ENCODE measurements at places on chromosomes 16 and 17. TPM values are rescaled to one million over a fixed set of nuclear protein-coding genes. Genes with fewer than 3 reads are reported as not detected.

- no peak for DNase-seq
These were observed 5.5 kb upstream of the CDH1 start for GRCh38 chr16:68731637-68732036.

DNA sequence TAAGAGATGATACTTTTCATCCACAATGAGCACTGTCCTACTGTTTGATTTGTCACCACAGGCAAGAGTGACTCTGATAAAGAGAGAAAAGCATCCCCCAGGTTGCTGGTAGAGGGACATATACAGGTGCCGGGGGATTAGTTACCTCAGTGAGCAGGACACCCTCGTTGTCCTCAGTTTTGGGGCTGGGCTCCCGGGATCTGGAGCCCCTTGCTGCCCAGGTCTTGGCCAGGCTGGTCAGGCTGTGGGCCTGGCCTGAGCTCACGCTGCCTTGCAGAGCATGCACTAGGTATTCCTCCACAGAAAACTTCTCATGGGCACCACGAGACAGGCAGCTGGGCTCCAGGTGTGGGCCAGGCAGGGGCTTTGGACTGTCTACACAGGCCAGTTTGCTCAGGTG lies 24.4 kb upstream of the SPATA32 start:
- DNase-seq: no peak

DNA sequence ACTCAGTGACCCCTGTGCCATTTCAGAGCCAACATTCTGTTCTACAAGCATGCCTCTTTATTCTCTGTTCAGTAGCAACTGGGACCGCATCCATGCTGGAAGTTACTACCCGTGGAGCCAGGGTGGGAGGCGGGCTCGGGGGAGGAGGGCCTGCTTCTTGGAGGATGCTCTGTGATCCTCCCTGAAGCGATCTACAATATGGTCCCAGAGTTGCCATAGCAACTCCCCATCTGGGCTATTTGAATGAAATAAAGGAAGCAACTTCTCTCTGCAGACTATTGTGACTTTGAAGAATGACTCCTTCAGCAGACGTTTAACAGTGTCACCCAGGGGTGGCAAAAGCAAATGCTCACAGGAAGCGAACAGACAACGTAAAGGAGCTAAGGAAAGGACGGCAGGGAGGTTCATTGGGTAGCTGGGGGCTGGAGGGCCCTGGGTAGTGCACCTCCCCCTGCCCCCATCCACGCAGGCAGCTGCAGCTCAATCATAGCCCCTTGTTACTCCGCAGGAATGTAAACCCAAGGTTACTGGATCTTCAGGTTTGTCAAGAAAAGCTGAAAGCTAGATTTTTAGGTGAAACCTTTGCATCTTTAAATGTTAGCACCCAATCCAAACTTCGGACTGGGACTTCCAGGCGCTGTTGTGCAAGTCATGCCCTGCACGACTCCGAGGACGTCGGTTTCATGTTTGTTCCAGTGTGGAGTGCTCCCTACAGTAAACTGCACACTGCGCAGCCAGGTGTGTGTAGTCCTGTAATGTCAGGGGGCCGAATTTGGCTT lies 51.1 kb upstream of the MEAK7 start:
- DNase-seq: no peak

GRCh38 chr16:52928955-52929354 lies 123.7 kb downstream of the CHD9NB start:
- no peak for DNase-seq

DNA sequence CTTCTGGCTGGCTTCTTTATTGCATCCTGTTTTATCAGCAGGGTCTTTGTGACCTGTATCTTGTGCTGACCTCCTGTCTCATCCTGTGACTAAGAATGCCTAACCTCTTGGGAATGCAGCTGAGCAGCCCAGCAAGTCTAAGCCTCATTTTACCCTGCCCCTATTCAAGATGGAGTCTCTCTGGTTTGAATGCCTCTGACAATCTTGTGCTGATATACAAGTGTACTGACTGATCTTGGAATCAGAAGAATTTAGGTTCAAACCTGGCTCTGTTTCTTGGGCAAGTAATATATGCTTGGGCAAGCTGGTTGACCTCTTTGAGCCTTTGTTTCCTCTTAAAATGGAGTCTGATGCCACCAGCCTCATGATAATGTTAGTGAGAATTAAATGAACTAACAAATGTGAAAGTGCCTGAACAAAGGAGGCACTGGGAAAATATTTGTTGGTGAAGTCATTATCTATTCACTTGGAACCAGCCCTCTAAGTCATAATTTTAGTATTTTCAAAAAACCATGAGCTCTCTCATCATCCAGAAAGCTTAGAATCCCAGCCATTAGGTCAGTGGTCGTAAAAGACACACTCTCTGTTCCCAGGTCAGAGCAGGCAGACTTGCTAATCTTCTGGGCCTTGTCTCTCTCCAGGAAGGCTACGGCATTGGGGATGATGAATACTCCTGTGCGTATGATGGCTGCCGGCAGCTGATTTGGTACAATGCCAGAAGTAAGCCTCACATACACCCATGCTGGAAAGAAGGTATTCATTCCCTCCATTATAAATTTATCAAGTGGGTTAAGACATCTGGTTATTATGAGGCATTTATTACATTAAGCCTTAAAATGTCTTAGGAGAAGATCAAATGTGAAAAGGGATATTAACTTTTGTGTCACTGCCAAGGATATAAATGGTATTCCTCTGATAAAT lies 18.1 kb upstream of the ARL2BP start:
- DNase-seq: no peak

DNA sequence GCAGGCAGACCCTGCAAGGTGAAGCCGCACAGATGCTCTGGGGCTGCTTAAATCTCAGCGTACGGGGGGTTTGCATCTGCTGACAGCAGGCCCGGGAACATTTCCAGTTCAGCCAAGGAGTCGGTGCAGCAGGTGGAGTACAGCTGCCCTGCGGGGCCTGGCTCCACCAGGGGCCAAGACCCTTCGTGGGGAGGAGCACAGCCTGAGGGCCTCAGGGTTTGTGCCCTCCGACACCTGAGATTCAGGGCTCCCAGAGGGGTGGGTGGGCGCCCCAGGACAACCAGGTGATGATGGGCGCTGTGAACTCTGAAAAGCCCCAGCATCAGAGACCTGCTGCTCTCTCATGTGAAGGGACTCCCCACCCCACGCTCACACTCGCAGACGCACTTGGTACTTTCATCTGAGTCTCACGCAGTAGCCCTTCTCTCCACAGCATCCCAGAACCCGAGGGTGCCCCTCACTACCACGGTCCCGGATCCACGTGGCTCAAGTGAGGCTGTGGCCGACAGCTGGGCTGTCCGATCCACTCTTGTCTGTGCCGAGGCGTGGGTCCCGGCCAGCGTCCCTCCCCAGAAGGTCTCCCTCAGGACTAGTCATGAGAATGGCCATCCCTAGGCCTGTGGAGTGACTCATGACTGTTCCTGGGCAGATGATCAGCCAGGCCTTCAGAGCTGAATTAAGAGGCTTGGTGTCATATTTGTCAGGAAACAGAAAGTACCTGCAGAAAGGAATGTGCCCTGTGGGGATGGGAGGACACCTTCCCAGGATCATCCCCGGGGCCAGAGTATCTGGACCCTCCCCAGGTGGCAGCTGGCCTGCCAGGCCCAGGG lies 29.6 kb downstream of the ACSF3 start:
- no peak for DNase-seq

GRCh38 chr17:39271546-39271945 lies 45.8 kb upstream of the STAC2 start:
- DNase-seq: no peak

DNA sequence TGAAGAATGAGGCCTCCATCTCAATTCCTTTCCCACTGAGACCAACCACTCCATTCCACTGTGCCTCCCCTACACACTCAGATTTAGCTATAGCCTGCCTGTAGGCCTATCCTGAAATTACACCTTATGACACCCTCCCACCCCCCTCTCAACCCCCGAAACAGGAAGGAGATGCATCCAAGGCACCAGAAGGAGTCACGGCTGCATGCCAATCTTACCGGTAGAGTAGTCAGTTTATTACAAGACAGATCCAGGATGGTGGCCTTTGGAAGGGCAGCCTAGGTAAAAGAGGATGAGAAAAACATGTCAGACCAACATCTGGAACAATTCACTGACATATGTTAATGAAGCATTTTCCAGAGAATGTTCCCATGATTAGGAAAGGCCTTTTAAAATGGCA lies 2.6 kb downstream of the LRRC59 start:
- DNase-seq: no peak

GRCh38 chr17:79991140-79991923 lies 44.3 kb downstream of the TBC1D16 start:
- peak; percentile 87 for DNase-seq

- DNase-seq: peak; percentile 54
These were observed 1.3 kb upstream of the TUBB3 start for GRCh38 chr16:89921702-89922476.

- DNase-seq: no peak
These were observed 73.2 kb downstream of the KNOP1 start for GRCh38 chr16:19644877-19645276.

- peak; percentile 87 for DNase-seq
These were observed 45.6 kb downstream of the PRMT7 start for GRCh38 chr16:68356249-68356918.

GRCh38 chr16:4693956-4694641 lies 737 bp downstream of the NUDT16L1 start:
- peak; percentile 55 for DNase-seq

GRCh38 chr17:64400642-64401041 lies 10.0 kb upstream of the PECAM1 start:
- no peak for DNase-seq

DNA sequence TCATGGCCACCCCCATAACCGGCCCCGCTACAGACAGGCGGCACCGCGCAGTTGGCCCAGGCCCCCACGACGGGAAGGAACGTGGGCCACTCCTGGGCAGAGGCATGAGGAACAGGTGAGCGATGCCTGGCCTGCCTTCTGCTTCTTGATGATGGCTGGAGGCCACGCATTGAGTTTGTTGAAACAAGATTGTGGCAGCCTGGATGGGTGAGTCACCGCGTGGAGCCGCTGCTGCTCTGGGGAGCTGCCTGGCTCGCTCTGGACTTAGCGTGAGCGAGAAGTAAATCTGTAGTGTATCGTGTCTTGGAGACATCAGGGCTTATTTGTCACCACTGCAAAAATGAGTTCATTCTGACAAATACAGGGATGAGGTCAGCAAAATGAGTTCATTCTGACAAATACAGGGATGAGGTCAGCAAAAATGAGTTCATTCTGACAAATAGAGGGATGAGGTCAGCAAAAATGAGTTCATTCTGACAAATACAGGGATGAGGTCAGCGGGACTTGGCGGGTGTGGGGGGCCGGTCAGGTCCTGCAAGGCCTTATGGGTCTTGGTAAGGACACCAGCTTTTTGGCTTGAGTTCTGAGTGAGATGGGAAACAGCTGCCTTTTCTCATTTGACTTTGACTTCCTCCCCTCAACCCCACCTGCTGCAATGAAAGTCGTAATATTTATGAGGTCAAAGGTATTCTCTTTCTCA lies 93.0 kb downstream of the SEC14L1 start:
- DNase-seq: no peak

- no peak for DNase-seq
These were observed 223.0 kb downstream of the NTN1 start for GRCh38 chr17:9244066-9245052.

DNA sequence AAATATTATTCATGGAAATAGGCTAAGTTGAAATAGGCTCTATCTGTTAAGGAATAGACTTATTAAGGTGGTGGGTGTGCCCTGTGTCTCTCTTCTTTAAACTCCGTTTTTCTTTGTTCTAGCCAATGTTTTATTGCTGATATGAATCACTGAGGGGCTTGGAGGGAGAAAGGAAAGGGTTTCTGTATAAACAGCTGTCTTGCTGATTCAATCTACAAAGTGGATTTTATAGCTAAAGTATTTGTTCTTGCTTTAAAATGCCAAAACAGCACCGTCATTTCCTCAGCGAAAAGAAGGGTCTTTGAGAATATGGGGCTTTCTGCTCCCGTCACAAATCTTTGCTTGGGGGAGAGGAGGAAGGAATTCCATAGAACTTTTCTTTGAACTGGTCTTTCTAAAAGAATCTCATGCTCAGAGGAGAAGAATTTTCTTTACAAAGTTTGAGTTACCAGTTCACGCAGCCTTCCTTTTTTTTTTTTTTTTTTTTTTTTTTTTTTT lies 39.3 kb downstream of the MSI2 start:
- no peak for DNase-seq

GRCh38 chr16:26051063-26051462 lies 359.3 kb downstream of the HS3ST4 start:
- no peak for DNase-seq

DNA sequence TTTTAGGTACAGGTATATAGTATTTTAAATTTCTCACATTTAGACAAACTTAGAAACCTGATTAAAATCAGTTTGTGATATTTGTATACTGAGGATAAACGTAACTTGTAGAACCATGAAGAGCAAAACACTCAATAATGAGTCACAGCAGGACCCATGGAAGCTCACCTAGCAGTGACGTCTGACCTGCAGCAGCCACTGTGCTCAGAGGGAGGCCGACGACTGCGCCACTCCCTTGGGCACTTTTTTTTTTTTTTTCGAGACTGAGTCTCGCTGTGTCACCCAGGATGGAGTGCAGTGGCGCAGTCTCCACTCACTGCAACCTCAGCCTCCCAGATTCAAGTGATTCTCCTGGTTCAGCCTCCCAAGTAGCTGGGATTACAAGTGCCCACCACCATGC lies 106.2 kb upstream of the AXIN2 start:
- no peak for DNase-seq

DNA sequence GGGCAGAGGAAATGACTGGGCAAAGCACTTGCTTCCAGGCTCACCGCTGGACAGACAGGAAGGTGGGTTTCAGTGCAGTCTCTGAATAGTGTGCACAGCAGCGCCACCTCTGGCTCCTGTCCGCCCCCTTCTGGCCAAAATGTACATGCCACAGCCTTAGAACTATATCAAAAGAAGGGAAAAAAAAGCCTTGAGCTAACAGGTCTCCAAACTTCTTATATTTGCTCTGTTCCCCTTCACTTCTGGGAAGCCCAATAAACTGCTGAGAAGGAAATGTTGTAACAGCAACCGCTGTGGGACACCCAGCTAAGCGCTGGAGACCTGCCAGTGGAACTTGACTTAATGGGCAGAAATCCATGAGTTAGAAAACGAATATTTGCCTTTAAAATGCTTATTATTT lies 17.5 kb downstream of the COG7 start:
- peak; percentile 72 for DNase-seq

Gene SCGB1C2
- not detected for total RNA-seq

Gene TPSAB1
- total RNA-seq: not detected

Gene LGALS9
- 240 TPM for total RNA-seq

Gene CDH11
- not detected for total RNA-seq

Gene CTRB2
- total RNA-seq: not detected

Gene KCNH6
- total RNA-seq: not detected

Gene TMIGD1
- total RNA-seq: not detected

Gene LRRC75A
- 1.2 TPM for total RNA-seq

Gene RNF135
- total RNA-seq: 9.2 TPM

Gene RCVRN
- not detected for total RNA-seq

Gene KIAA0753
- total RNA-seq: 14.6 TPM

Gene CDRT15L2
- not detected for total RNA-seq

All from activated CD4-positive, alpha-beta memory T cell treated with anti-CD3 and anti-CD28 coated beads, Interleukin-2, amount 10 ng/mL, durations not matched to agents 7 days and 5 days (primary cell).